ENCODE measurements at places on chromosomes 5 and 9. TPM values are rescaled to one million over a fixed set of nuclear protein-coding genes. Genes with fewer than 3 reads are reported as not detected.

GRCh38 chr5:7779019-7780005 is 71.6 kb downstream of the CFAP90 start:
- no peak for DNase-seq

DNA sequence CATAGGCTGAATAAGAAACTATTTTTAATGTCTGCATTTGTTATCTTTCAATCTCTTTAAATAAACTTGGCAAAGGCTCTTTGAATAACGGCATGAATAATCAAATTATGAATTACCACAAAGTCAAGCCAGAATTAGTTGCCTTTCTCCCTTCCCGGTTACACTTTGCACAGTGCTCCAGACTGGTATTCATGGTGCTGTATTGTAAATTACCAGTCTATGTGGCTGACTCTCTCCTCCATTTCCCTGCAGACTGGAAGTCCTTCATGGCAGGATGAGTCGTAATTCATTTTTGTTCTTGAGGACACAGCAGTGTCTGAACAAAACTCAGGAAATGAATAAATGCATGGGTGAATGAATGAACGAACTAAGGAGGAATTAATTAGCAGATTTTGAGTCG is 142.9 kb downstream of the GNA14 start:
- DNase-seq: no peak

DNA sequence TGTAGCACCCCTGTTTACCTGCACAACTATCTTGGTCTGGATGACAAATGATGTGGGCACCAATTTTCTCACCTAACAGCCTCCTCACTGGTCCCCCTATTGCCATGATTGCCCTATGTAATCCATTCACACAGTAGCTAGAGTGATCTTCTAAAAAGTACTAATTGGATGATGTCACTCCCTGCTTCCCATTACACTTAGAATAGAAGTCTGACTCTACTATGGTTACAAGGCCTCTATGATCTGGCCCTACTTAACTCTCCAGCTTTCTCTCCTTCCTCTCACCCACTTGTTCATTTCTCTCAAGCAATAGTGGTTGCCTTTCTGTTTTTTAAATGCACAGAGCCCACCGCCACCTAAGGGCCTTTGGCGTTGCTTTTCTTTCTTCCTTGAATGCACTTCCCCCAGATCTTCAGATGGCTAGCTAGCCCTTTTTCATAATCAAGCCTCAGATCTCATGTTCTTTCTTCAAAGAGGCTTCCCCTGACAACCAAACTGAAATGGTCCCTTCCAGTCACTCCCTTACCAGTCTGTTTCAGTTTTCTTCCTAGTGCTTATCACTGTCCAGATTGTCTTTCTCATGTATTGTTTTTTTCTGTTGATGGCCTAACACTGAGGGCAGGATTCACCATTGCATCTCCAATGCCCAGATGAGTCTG is 8.7 kb downstream of the IGIP start:
- no peak for DNase-seq

GRCh38 chr5:53956632-53957031 is 353.7 kb downstream of the ARL15 start:
- DNase-seq: no peak

- no peak for DNase-seq
Observed at GRCh38 chr9:133637451-133638055, 1.4 kb downstream of the DBH start.

DNA sequence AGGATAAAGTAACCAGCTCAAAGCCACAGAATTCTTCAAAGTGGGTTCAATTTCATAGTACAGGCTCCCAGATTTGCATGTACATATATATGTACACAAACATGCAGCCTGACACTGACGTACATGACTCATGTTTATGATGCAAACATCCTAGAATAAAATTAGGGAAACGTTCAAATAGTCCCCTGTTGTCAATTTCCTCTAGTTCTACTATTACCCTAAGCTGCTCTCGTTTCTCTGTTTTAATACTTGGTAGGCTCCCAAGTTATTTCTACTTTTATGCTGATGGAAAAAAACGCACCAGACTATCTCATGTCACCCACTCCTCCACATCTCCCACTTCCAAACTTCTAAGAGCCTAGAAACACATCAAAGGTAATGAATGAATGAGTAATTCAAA is 229.7 kb downstream of the EPB41L4A start:
- DNase-seq: no peak

- DNase-seq: no peak
Observed at GRCh38 chr9:93346231-93347112, 105.0 kb upstream of the FAM120A start.

DNA sequence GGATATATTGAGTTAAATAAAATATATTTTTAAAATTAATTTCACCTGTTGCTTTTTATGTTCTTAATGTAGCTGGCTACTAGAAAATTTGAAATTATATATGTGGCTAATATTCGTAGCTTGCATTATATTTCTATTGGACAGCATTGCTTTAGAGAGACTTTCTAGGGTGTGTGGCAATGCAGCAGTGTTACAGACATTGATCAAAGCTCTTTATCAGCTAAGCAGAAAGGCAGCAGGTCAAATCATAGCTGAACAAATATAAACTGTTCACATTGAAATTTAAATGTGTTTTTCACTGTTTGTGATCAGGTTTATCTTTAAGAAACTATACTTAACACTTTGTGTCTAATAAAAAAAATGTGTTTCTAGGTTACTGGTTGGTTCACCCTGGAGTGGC is 52.6 kb downstream of the ITGA2 start:
- no peak for DNase-seq

DNA sequence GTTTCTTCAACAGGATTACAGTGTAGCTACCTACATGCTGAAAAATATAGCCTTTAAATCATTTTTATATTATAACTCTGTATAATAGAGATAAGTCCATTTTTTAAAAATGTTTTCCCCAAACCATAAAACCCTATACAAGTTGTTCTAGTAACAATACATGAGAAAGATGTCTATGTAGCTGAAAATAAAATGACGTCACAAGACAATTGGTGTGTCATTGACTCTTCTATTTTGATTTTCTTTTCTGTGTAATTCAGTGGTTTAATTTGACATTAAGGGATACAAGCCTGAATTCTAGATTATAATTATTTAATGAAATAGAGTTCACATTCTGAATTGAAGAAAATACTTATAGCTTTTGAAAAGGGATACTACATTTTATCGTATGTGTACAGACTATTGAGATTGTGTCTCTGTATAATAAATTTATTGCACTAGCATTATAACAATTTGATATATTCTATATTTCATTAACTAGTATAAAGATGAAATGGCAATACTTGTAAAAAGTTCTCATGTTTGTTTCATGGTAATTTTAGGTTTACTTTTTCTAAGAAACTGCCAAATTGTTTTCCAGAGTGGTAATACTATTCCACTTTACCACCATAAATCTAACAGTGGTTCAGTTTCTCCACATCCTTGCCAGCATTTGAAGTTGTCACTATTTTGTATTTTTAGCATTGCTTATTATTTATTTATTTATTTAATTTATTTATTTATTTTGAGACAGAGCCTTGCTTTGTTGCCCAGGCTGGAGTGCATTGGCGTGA is 18.7 kb downstream of the ANXA1 start:
- no peak for DNase-seq

GRCh38 chr5:157204765-157205164 is 24.1 kb downstream of the ITK start:
- DNase-seq: no peak

DNA sequence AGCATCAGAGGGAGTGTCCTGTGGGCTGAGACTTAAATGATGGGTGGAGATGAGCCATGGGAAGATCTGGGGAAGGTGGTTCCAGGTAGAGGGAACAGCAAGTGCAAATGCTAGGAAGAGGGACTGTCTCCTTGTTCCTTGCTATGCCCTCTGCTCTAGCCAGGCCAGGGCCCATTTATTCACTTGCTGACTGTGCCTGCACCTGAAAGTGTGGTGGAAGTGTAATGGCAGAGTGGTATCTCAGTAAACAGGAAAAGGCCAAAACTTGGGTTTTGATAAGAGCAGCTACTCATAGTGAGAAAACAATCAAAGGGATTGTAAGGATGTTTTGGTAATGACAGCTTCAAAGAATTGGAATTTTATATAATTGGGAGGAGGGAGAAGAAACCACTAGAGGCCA is 32.4 kb downstream of the TLE4 start:
- no peak for DNase-seq

GRCh38 chr9:91191411-91192380 is 170.0 kb downstream of the AUH start:
- no peak for DNase-seq

- DNase-seq: no peak
Observed at GRCh38 chr5:65255294-65255693, 226.4 kb downstream of the ADAMTS6 start.

Gene ZNF883
- 1.0 TPM for total RNA-seq

Gene IFNA13
- total RNA-seq: not detected

Gene SNX2
- total RNA-seq: 49.1 TPM

Gene IFNA21
- not detected for total RNA-seq

All from LHCN-M2 (cell line).